Left lung (tissue), 14 donors: ENCODE measurements at places on chromosomes 5 and 9. TPM values are rescaled to one million over a fixed set of nuclear protein-coding genes. Genes with fewer than 3 reads are reported as not detected.

The CMBL gene
- polyA plus RNA-seq, result 23.3 TPM

The SPINK13 gene
- polyA plus RNA-seq, result 0.95 TPM

- no peak for DNase-seq
Observed at GRCh38 chr9:106880863-106881262, 17.9 kb downstream of the ZNF462 start.

DNA sequence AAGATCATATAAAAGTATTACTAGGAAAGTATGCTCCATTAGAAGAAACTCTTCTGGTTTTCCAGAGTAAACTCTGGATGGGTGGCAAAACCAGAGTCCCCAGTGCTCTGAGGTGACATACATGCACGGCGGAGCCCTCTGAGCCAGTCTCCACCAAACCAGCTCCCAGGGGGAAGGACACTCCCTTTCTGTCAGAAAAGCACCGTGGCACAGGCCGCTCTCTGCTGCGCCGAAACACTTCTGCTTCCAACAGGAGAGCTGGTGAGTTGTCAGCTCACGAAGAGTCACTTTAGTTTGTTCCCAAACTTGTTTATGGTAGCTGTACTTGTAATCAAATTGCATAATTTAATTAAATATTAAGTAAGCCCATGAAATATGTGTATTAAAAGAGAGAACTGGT, 184.6 kb downstream of the CDK5RAP2 start:
- no peak for DNase-seq

DNA sequence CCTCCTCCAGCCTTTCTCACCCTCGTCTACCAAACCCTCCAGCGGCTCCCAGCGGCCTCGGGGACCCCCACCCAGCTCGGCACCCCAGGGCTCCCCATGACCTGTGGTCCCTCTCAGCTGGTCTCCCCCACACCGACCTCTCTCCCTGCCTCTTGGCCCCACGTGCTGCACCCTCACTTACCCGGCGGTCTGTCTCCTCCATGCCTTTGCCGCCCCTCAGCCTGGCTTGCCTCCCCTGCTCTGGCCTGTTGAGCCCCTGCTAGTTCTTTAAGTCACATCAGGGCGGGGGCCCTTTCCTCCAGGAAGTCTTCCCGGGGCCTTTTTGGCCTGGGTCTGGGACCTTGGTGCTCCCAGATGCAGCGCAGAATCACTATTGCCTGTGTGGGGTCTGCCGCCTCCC, 81.5 kb downstream of the LMX1B start:
- DNase-seq, result peak; percentile 29

DNA sequence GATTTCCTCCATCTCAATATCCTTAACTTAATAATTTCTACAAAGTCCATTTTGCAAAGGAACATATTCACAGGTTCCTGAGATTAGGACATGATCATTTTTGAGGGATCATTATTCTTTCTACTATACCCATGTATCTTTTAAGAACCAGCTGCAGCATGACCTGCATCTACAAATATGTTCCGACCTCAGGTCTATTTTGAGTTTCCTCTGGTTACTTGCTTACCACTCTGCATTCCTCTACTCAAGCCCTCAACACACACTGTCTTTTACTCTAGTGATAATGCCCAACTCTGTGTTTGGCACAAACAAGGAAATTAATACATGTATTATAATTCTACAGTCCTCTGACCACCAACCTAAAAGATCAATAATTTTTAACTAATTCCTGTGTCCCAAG, 386.1 kb downstream of the DNAH5 start:
- no peak for DNase-seq

DNA sequence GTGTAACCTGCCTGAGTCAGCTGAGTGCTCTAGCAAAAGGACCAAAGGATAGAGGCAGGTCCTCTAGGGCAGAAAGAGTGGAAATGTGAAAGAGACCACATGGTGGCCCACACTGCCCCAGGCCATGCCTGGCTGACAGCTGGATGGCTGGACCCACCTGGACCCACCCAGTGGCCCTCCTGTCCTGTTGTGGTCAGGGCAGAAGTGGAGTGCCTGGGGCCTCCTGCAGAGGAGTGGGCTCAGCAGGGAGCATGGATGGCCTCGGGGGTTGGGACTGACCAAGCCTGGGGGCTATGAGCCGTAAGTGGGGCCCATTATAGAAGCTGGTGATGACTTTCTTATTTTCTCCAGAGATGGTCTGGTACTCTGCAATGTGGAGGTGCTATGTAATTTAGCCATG, 55.7 kb upstream of the FAM120AOS start:
- no peak for DNase-seq

DNA sequence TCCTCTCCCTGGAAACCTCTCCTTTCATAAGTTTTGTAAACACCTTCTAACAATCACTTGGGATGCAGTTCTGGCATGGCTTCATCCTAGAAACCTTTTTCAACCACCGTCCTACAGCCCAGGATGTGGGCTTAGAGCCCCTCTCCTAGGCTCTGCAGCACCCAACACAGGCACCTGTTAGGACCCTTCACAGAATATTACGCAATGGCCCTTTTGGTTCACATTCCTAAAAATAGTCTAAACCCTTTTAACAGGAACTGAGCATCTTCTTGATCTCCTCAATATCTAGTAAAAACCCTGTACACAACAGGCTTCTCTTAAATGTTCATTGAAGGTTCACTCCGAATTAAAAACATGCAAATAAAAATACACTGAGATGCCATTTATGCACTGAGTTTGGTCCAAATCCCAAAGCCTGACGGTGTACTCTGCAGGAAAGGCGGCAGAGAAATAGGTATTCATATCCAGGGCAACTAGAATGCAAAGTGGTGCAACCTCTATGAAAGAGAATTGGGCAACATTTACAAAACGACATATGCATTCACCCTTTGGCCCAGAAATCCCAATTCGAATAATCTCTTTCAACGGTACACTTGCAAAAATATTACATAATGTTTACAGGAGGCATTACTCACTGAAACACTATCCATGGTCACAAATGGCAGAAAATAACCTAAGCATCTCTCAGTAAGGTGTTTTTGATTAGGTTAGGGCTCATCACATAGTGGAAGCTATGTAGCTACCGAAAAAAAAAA, 169.3 kb downstream of the SEMA5A start:
- no peak for DNase-seq

- DNase-seq, result no peak
Observed at GRCh38 chr5:103347716-103348423, 89.3 kb downstream of the MACIR start.

DNA sequence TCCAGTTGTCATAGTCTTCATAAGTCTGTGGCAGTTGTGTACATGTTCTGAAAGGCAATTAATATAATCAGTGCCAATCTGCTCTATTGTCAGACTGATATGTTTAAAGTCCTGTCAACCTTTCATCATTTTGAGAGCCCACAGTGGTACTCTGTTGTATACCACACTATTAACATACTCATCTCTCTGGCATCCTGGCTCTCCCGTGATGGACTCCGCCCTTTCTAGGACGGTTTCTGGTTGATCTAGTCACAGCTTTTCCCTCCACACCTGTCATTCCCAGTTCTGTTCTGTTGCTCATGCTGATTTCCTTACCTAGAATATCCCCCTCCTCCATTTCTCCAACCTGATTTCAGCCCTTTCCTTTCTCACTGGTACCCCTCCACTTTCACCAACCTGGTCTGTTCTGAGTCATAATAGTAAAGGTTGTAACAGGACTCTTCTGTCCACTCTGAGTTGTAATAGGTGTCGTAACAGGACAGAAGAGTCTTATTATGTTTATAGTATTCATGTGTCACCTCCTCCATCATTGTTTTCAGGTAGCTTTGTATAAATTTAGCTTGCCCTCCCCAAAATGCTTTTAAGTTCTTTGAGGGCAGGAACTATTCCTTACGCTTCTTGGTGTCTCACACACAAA, 4.1 kb downstream of the PTCD2 start:
- DNase-seq, result no peak
